ENCODE measurements at places on chromosomes 16 and 17. TPM values are rescaled to one million over a fixed set of nuclear protein-coding genes. Genes with fewer than 3 reads are reported as not detected.

GRCh38 chr17:21039839-21040575 is 2.8 kb downstream of the USP22 start:
- DNase-seq, result peak; percentile 28

CX3CL1 gene
- 2.9 TPM for total RNA-seq

- no peak for DNase-seq
Measured at GRCh38 chr16:89641458-89642119, 15.9 kb downstream of the CHMP1A start.

- peak; percentile 74 for DNase-seq
Measured at GRCh38 chr16:85019659-85020245, 7.8 kb upstream of the KIAA0513 start.

KCNJ2 gene
- total RNA-seq, result 25.8 TPM

DNA sequence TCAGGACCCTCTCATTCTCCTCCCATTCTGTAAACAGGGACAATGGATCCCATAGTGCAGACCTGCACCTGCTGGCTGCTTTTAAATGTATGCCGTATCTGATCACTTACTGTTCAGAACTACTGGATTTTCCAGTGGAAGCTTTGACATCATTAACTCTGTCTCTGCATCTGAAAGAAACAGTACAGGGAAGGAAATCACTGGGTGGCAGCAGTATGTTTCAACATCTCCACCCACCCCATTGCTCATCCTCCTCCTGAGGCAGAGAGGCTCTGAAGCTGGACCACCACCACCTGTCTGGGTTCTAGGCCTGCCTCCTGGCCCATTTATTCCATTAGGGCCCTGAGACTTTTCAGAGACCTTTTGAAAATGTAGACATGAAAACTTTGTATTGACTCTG is 2.6 kb downstream of the CCL15 start:
- DNase-seq, result no peak

DNA sequence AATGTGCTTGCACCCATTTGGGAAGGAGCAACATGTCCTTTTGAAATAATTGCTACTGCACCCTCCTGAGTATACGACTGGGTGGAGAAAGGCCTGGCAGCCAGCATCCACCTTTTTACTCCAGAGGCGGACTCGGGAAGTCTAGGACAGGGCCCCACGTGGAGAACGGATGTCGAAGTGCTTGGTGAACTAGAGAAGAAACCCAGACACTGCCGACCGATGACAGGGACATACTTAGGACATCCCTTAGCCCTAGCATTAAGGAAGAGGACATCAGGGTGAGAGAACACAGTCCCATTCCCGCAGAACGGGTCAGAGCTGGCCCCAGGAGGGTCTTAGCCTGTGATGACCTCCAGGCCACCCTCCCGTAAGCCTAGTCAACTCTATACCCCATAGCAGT is 3.8 kb downstream of the YBX2 start:
- no peak for DNase-seq

DNA sequence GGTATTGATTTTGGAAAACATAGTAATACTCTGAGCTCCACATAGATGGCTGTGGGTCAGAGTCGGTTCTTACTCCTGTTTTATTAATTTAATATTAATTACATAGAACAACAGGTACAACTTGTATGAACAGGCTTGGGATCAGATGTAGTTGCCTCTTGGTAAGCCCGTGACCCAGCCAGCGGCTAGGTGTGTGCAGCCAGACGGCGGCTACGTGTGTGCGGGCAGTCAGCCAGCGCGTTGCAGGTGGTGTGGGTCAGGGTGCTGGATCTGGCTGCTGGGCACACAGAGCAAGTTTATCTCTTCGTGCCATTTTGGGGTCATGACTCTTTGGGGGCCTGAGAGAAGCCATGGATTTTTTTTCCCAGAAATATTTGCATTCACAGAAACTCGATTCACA is 30.3 kb downstream of the DBNDD1 start:
- no peak for DNase-seq

RAB37 gene
- 7.6 TPM for total RNA-seq

OR1A1 gene
- not detected for total RNA-seq

DNA sequence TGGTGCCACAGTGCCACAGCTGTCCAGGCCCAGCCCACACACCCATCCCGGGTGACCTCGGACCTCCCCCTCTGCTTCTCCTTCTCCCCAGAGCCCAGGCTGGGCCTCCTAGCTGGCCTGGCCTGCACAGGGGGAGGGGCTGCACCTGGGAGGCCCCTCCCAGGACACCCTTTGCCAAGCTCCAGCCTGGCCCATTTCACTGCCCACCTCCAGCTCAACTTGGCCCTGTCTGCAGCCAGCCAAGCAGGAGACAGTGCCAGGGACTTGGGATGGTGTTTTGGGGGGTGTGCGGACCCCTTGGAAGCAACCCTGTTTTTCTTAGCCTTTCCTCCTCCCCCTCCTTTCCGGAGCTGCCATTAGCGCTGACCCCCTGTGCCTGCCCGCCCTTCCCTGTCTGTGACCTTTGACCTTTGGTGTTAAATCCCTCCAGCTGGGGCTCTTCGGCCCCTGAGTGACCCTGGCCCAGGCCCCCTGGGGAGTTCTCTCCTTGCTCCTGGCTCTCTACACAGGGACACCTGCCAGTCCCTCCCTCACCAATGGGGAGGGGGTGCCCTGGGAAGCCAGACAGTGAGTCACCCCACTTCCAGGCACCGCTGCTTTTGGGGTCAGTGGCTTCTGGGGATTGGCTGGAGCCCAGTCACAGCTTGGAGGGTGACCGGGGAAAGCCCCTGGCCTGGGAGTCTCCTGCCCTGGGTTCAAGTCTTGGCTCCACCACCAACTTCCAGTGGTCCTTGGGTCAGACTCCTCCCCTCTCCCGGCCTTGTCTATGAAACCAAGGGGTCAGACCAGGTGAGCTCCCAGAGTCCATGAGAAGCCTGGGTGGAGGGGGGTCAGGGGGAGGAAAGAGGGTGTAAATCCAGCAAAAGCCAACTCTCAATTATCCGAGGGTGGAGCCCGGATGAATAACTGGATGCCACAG is 1.9 kb downstream of the GLIS2 start:
- no peak for DNase-seq

GRCh38 chr17:12140685-12141084 is 120.0 kb downstream of the MAP2K4 start:
- no peak for DNase-seq

DNA sequence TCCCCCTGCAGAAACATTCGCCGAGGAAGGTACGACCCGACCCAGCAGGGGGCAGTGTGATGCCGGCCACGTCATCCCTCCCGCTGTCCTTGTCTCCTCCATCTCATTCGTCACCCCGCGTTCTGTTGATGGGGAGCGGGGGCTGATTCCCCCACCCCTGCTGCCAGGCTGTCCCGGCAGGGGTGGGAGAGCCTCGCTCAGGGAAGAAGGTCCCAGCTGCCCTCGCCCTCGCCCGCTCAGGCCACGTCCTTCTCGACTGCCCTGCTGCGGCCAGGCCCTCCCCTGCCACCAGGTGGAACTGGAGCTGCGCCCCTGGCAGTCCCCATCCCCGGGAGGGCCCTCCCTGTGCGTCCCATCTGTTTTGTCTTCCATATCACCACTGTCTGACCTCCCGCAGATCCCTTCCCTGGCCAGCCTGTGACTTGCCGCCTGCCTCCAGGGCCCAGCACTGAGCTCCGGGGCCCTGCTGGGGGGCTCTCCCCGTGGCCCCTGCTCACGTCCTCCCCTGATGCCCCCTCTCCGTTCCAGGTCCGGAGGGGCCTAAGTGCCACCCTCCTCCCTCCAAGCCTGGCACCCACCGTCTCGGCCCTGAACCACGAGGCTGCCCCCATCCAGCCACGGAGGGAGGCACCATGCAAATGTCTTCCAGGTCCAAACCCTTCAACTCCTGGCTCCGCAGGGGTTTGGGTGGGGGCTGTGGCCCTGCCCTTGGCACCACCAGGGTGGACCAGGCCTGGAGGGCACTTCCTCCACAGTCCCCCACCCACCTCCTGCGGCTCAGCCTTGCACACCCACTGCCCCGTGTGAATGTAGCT is 20.6 kb downstream of the ADAM11 start:
- peak; percentile 70 for DNase-seq

ASPA gene
- 3.1 TPM for total RNA-seq

ZFHX3 gene
- 12.5 TPM for total RNA-seq

Measured in left colon (tissue), 2 donors.